ENCODE measurements at places on chromosomes 2 and 18.

GRCh38 chr2:235095569-235095968 lies 143.8 kb downstream of the SH3BP4 start:
- DNase-seq = peak; percentile 47

DNA sequence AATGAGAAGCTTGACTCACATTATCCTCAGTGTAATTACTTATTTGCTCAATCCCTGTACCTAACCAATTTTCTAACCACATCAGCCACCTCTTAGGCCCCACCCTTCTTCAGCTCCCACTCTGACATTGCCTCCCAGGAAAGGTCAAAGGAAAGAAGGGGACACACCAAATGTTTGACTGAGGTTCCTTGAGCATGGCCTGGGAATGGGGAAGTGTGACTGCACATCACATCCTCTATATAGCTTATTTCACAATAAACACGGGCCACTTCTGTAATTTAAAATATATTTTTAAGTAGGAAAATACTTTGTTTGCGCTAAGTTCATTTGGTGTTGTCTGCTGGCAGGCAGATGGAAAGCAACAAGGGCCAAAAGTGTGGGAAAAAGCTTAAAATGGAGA lies 3.0 kb upstream of the FIGLA start:
- DNase-seq = no peak

GRCh38 chr18:56709463-56709862 lies 58.3 kb downstream of the WDR7 start:
- DNase-seq = peak; percentile 89

DNA sequence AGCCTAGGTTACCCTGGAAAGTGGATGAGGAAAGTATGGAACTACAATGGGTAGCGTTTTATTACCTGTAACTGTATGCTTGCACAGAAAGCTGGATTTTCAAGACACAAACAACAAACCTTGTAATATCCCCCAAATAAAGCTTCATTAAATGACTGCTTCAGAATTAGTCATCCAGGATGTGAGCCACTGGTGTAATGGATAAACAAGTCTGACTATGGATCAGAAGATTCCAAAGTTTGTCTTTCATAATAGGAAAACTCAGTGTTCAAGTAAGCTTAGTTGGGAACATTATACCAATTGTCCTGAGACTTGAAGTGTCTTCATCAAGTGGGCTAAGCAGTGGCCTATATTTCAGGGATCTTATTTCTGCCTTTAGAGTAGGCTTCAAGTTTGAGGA lies 518.8 kb downstream of the LRP1B start:
- DNase-seq = peak; percentile 53

- no peak for DNase-seq
Observed at GRCh38 chr2:173264603-173265366, 89.9 kb upstream of the CDCA7 start.

- DNase-seq = no peak
Observed at GRCh38 chr2:128421286-128421685, 102.6 kb upstream of the HS6ST1 start.

DNA sequence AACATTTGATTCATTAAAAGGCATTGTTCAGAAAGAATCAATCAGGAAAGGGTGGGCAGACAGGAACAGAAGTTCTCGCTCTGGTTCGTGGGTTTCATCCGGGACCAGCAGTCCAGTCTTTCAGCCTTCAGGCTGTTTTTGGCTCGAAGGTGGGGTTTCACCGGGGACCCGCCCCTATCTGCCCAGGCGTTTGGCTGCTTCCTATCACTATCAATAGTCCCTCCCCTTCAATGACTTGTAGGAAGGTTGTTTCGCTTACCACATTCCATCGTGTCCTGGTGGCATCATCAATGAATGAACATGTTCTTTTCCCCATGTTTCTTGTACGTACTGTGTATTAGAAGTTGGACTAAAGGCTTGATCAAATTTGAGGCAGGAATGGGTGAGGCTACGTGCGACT lies 130.3 kb downstream of the NEDD4L start:
- DNase-seq = no peak

DNA sequence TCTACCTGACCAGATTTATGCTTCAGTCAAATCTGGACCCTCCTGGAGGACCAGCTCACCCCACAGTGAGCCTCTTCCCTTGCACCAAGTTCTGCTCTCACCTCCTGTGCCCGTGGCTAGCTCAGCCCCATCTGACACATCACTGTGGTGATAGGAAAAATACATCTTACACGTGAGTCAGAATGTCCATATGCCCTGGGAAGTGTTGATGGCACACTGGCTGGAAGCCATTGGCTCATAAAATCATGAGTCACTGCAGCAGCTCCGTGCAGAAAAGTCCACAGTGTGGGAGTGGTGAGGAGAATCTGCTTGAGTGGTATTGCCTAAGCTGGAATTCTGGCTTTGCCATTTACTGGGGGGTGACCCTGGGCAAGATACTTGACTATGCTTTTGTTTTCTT lies 42.6 kb upstream of the RAPGEF4 start:
- peak; percentile 99 for DNase-seq

DNA sequence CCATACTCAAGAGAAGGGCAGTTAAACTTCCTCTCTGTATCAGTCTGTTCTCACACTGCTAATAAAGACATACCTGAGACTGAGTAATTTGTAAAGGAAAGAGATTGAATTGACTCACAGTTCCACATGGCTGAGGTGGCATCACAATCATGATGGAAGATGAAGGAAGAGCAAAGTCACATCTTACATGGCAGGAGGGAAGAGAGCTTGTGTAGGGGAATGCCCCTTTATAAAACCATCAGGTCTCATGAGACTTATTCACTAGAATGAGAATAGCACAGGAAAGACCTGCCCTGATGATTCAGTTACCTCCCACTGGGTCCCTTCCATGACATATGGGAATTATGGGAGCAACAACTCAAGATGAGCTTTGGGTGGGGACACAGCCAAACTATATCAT lies 1.4 kb upstream of the IL36B start:
- DNase-seq = no peak

DNA sequence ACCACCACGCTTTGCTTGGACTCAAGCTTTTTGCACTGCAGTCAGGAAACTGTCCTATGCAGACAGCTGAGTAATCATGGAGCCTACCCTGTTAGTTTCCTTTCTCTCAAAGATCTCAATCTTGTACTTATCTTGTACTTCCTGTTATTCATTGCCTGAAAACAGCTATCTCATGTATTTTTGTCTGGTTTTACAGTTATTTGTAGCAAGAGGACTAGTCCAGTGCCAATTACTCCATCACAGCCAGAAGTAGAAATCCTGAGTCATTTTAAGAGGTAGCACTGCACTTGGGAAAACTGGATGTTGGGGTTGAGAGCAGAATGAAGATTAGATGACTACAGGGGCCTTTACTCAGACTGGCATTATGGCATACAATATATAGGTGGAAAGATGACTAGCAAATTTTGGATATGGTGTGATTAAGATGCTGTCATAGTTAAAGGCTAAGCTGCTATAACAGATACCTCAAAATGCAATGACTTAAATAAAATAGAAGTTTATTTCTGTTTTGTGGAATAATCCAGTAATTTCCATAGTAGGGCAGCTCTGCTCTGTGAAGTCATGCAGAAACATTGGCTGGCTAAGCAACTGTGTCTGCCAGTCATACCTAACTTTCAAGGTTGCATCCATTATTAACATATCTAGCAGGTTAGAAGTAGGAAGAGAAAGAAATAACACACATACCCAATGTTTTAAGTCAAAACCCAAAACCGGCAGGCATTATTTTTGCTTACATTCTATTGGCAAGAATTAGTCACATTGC lies 21.1 kb upstream of the CHMP3 start:
- peak; percentile 38 for DNase-seq

DNA sequence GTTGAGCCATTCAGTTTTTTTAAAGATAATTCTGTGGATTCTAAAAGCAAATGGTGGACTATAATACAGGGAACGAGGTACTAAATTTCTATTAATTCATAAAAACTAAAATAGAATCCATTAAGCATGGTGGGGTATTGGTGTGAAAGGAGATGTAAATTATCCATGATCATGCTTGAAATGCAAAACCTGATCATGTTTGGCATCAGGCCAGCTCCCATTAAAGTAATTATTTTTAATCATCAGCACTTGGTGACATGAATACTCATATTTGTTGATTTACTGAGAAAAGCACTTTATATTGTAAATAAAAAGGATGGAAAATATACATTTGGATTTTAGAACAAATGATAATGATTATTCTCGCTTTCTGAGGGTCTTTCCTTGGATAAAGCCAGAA lies 232.3 kb upstream of the MEIS1 start:
- DNase-seq = no peak

GRCh38 chr2:68302281-68302875 lies 17.4 kb downstream of the CNRIP1 start:
- peak; percentile 41 for DNase-seq

DNA sequence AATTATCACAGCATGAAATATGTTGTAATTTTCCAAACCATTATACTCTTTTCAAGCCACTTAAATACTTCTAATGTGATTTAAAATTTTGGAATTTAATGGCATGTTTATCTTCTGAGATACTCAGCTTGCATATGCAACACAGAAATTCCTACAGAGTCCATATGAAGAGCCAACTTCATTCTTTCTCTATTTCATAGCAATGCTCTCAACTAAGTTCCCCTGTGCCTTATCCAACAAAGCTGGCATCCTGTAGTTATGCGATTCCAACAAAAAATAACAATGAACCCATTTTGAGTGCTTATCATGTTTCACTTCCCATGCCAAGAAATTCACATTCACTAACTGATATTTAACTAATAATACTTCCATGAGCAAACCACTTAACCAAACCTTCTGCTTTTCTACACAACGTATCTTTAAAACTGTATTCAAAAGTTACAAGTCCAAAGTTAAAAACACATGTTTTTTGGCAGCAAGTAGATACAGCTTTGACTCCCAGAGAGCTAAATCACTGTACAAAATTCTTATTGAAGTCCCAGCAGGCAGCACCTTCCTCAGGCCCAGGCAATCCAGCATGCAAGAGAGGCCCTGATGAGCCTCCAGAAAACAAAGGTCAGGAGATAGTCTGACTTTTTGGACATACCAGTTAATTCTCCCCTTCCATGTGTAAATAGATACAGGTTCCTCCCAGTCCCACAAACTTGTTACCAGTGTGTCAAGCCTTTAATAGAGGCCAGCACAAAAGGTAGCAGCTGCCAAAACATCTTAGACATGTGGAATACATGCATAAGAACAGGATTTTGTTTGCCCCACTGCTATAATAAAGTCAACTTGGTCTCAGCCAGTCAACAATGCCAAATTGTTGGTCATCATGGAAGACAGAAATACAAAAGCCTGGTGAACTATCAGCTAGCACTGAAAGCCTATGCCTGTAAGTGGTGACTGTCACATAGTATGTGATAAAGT lies 113.1 kb upstream of the WDR75 start:
- peak; percentile 64 for DNase-seq

- no peak for DNase-seq
Observed at GRCh38 chr2:31213601-31214443, 3.5 kb downstream of the CAPN14 start.

- no peak for DNase-seq
Observed at GRCh38 chr2:63425079-63425416, 163.2 kb downstream of the WDPCP start.

GRCh38 chr2:202790676-202791075 lies 80.9 kb downstream of the ICA1L start:
- DNase-seq = no peak

DNA sequence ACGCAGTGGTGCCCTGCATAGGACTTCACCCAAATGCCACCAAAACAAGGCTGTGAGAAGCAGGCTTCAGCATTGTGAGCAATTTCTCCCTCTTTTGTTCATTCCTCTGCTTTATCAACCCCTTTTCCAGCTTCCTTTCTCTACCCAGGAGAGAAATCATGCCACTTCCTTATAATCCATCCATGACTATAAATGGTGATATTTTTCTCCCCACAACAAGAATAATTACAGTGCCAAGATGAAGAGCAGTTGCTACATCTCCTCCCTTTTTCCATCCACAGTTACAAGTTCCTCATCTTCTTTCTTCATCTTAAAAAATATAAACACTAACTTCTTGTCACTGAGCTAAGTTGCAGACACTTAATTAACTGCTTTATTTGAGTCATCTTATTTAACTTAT lies 167.2 kb downstream of the ANTXR1 start:
- DNase-seq = no peak

GRCh38 chr2:7109533-7109885 lies 192.3 kb downstream of the RNF144A start:
- DNase-seq = no peak

DNA sequence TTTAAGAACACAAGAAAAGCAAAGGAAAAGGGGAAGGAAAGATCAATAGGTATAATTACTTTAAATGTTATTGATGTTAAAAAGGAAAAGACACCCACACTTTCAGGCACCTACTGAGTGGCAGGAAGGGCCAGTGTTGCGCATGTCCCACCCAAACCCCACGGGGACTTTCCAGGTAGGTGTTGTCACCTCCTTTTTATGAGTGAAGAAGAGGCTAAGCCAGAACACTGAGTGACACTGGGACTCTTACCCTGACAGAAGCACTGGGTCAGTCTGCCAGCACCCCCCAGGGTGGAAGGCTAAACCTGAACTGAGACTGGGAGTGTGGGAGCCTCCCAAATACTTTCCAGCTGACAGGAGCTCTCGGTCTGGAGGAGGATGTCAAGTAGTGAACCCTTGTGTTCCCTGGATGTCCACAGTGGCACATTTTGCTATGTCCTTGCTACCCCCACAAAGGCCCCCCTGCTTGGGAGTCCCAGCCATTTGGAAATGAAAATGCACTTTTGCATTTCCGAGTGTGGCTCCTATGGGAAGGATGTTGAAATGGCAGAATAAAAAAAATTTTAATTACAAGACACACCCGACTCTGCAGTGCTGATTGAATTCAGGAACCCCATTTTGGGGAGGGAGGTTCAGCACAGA lies 90.9 kb upstream of the SMAD2 start:
- no peak for DNase-seq

DNA sequence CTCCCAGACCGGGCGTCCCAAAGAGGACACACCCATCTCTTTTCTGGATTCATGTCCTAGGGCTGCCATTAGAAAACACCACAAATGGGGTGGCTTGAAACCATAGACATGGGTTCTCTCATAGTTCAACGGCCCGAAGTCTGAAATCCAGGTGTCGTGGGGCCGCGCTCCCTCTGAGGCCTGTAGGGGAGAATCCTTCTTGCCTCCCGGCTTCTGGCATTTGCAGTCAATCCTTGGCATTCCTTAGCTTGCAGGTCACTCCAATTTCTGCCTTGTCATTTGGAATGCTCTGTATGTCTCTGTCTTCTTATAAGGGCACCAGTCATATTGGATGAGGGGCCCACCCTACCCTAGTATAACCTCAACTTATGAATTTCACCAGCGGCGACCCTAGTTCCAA lies 65.1 kb downstream of the CYB5A start:
- no peak for DNase-seq
